ENCODE measurements at places on chromosomes 2 and 18.

GRCh38 chr2:12106440-12107080, 360.1 kb downstream of the LPIN1 start:
- no peak for DNase-seq

DNA sequence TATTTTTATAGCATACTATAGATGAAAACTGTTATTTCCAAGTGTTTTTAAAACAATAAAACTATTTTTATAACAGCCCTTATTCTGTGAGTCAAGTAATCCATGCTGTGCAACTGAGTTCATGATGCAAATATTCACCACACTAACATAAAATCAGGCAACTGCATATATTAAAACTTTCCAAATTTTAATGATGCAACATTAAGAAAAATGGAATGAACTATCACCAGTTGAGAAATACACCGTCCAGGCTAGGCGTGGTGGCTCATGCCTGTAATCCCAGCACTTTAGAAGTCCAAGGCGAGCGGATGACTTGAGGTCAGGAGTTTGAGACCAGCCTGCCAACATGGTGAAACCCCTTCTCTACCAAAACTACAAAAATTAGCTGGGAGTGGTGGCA, 114.5 kb downstream of the CDH2 start:
- no peak for DNase-seq

- DNase-seq: no peak
Observed at GRCh38 chr2:215423234-215423633, 12.6 kb downstream of the FN1 start.

GRCh38 chr2:217918308-217919024, 84.3 kb downstream of the TNS1 start:
- DNase-seq: no peak

- no peak for DNase-seq
Observed at GRCh38 chr18:79616651-79617510, 62.7 kb upstream of the CTDP1 start.

GRCh38 chr2:240275386-240275785, 134.9 kb upstream of the OTOS start:
- DNase-seq: no peak

GRCh38 chr18:34752056-34752455, 42.0 kb downstream of the DTNA start:
- DNase-seq: no peak

All from stimulated activated CD8-positive, alpha-beta memory T cell treated with anti-CD3 and anti-CD28 coated beads, Interleukin-15, amount 100 ng/mL, for 24 hours (primary cell).